Testis (tissue), 5 donors: ENCODE measurements at places on chromosomes 13 and 19. TPM values are rescaled to one million over a fixed set of nuclear protein-coding genes. Genes with fewer than 3 reads are reported as not detected.

DNA sequence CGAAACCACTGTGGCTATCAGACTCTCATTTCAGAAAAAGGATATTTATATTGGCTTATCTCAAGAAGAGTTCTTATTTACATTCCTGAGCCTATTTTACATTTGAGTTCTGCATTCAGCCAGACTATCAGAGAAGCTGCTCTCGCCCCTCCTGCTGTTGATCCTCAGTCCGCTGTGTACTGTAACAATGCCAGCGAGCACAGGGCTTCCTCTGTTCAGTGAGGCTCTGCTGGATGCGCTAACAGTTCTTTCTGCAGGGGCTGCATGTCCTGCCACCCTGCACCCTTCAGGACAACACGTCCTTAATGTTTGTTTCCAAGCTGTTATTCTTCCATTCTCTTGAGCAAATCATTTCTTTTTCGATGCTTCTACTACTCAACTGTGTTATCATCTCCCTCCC, 463.7 kb upstream of the SGCG start:
- no peak overlapping the region for H3K4me3 ChIP-seq
- H3K36me3 ChIP-seq = no peaks in the 10 kb centered on the region
- no peak overlapping the region for H3K27ac ChIP-seq

The NCR1 gene
- polyA plus RNA-seq = 0.44 TPM

DNA sequence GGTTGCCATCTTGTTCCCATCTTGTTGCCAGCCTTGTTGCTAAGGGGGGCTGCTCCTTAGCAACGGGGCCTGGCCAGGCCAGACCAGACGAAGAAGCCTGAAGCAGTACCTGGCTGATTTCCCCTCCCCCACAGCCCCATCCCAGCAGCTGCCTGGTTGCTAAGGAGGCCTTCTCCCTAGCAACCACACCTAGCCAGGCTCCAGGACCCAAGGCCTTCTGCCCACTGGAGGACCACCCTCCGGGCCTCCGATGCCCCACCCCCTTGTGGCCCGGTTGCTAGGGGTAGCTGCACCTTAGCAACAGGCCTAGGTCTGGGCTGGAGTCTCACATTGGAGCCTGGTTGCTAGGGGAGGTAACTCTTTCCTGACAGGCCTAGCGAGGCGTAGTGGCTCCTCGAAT, 3.9 kb downstream of the PRRG2 start:
- DNase-seq = no peak
- no peaks in the 10 kb centered on the region for H3K4me1 ChIP-seq

The MEF2B gene
- 3.1 TPM for polyA plus RNA-seq

GRCh38 chr19:44876930-44877535, 14.0 kb upstream of the TOMM40 start:
- no peak overlapping the region for H3K4me3 ChIP-seq
- H3K4me1 ChIP-seq = no peaks in the 10 kb centered on the region
- H3K36me3 ChIP-seq = no peaks in the 10 kb centered on the region

GRCh38 chr19:39112338-39112890, 13.2 kb upstream of the PAK4 start:
- no peak overlapping the region for H3K27ac ChIP-seq
- DNase-seq = no peak
- H3K27me3 ChIP-seq = no peaks in the 10 kb centered on the region
- H3K4me1 ChIP-seq = peaks cover 5% of the 10 kb centered on the region

GRCh38 chr19:19405971-19406877, 749 bp downstream of the GATAD2A start:
- H3K4me3 ChIP-seq = peak overlapping the region; percentile 94
- DNase-seq = peak; percentile 54
- peak overlapping the region; percentile 78 for H3K27ac ChIP-seq
- H3K36me3 ChIP-seq = no peaks in the 10 kb centered on the region

The PLPPR3 gene
- 2.7 TPM for polyA plus RNA-seq

The KCTD15 gene
- polyA plus RNA-seq = 26.3 TPM

The PALM3 gene
- polyA plus RNA-seq = 18.4 TPM

DNA sequence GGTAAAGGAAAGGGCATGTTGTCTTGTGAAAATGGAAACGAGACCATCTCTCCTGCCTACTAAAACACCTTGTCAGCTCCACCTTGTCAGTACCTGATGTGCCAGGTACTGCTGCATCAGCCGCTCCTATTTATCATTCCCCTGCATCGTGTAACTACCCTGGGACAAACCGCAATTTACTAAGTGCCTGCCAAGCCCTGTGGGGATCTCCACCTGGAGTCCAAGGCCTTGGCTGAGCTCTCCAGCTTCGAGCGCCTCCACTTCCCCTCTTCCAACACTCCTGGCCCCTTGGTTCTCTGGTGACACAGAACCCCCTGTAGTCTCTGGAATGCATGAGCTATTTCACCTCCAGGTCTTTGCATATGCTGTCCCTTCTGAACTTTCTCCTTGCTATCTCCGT, 25.9 kb upstream of the CCNP start:
- no peaks in the 10 kb centered on the region for H3K36me3 ChIP-seq
- no peak overlapping the region for H3K27ac ChIP-seq
- no peaks in the 10 kb centered on the region for H3K4me1 ChIP-seq
- no peak for DNase-seq
- H3K27me3 ChIP-seq = no peaks in the 10 kb centered on the region

The KLK14 gene
- polyA plus RNA-seq = 1.4 TPM

DNA sequence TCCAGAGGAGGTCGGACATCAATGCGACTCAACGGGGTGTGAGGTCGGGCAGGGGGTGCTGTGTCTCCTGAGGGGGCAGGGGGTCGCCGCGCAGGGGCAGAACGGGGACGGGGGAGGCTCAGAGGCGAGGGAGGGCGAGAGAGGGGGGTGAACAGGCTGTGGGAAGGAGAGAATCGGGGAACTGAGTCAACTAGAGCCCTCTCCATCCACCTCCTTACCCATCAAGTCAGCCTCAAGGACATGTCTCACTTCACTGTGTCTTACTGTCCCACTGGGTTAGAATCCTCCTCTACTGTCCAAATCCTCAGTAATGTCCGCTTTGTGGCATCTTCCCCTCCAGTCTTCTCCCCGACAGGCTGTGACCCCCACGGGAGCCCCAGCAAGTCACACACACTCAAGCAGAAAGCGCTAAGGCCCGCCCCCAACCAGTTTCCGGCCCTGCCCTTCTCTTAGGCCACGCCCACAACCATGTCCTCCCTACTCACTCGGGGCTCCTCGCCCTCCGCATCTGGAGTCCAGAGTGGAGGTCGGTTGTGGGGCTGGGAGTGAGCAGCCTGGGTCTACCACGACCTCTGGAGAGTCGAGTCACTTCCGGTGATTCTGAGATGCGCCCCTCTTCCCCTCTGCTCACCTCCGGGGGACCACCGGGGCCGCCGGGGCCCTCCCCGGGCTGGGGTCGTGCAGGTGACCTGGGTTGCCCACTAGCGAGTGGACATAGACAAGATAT, 9.3 kb downstream of the PLEKHA4 start:
- H3K36me3 ChIP-seq = no peaks in the 10 kb centered on the region
- no peaks in the 10 kb centered on the region for H3K27me3 ChIP-seq
- peak overlapping the region; percentile 24 for H3K4me3 ChIP-seq
- H3K4me1 ChIP-seq = no peaks in the 10 kb centered on the region
- H3K27ac ChIP-seq = no peak overlapping the region

DNA sequence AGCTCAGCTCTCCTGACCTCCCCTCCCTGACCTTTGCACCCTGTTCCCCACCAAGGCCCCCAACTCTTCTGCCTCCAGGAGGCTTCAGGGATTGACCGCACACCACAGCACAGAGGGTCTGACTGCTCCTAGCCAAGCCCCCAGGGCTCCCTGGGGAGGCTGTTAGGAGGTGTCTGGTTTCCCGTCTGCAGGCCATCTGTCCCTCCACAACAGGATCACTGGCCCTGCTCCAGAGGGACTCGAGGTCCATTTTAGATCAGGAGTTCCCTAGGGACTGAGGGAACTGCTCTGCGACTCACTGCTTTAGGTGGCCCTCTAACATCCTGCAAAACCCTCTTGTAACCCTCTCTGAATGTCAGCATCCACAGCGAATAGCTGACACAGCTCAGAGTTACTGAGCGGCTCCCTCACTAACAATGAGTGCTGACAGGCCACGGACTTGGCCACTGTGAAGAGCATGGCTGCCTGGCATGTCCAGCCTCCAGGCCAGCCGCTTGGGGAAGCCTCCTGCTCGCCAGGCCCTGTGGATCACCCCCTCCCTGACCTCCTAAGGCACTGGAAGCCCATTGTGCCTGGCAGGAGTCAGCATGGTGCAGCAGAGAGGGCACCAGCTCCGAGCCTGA, 17.7 kb downstream of the GRIK5 start:
- no peaks in the 10 kb centered on the region for H3K36me3 ChIP-seq
- no peak overlapping the region for H3K4me3 ChIP-seq
- H3K27me3 ChIP-seq = no peaks in the 10 kb centered on the region
- no peak overlapping the region for H3K27ac ChIP-seq
- no peaks in the 10 kb centered on the region for H3K4me1 ChIP-seq
- DNase-seq = no peak

The KCNC3 gene
- polyA plus RNA-seq = 7.7 TPM

The AP1M2 gene
- polyA plus RNA-seq = 23.3 TPM

GRCh38 chr19:15126131-15126910, 19.1 kb downstream of the SYDE1 start:
- H3K4me3 ChIP-seq = peak overlapping the region; percentile 89
- DNase-seq = no peak
- peaks cover 14% of the 10 kb centered on the region for H3K4me1 ChIP-seq
- no peaks in the 10 kb centered on the region for H3K27me3 ChIP-seq
- peak overlapping the region; percentile 96 for H3K27ac ChIP-seq

- H3K27ac ChIP-seq = no peak overlapping the region
- H3K4me3 ChIP-seq = peak overlapping the region; percentile 4
- H3K4me1 ChIP-seq = peaks cover 8% of the 10 kb centered on the region
- no peaks in the 10 kb centered on the region for H3K27me3 ChIP-seq
- no peak for DNase-seq
- no peaks in the 10 kb centered on the region for H3K36me3 ChIP-seq
Observed at GRCh38 chr19:3576696-3577443, 4.1 kb downstream of the HMG20B start.

The ETHE1 gene
- 13.1 TPM for polyA plus RNA-seq

- H3K27ac ChIP-seq = no peak overlapping the region
- H3K27me3 ChIP-seq = no peaks in the 10 kb centered on the region
- DNase-seq = no peak
- no peak overlapping the region for H3K4me3 ChIP-seq
- no peaks in the 10 kb centered on the region for H3K36me3 ChIP-seq
- H3K4me1 ChIP-seq = peaks cover 8% of the 10 kb centered on the region
Observed at GRCh38 chr19:40232479-40232878, 6.0 kb upstream of the CCNP start.

DNA sequence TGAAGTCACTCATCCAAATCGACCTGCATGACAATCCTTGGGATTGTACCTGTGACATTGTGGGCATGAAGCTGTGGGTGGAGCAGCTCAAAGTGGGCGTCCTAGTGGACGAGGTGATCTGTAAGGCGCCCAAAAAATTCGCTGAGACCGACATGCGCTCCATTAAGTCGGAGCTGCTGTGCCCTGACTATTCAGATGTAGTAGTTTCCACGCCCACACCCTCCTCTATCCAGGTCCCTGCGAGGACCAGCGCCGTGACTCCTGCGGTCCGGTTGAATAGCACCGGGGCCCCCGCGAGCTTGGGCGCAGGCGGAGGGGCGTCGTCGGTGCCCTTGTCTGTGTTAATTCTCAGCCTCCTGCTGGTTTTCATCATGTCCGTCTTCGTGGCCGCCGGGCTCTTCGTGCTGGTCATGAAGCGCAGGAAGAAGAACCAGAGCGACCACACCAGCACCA, 5.9 kb downstream of the SLITRK5 start:
- no peaks in the 10 kb centered on the region for H3K27me3 ChIP-seq
- H3K4me1 ChIP-seq = peaks cover 5% of the 10 kb centered on the region
- no peak overlapping the region for H3K27ac ChIP-seq
- no peak for DNase-seq
- no peaks in the 10 kb centered on the region for H3K36me3 ChIP-seq
- no peak overlapping the region for H3K4me3 ChIP-seq

DNA sequence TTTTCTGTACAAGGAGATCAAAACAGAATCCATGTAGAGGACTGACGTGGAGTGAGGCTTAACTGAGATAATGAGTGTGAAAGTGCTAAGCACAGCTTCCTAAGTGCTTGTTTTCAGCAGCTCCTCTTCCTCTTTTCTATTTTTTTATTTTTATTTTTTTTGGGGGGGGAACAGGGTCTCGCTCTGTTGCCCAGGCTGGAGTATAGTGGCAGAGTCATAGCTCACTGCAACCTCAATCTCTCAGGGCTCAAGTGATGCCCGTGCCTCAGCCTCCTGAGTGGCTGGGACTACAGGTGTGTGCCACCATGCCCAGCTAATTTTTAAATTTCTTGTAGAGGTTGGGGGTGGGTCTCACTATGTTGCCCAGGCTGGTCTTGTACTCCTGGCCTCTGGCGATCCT, 5.6 kb upstream of the FOSB start:
- H3K36me3 ChIP-seq = no peaks in the 10 kb centered on the region
- no peak overlapping the region for H3K27ac ChIP-seq
- DNase-seq = no peak
- H3K27me3 ChIP-seq = no peaks in the 10 kb centered on the region
- H3K4me1 ChIP-seq = no peaks in the 10 kb centered on the region

DNA sequence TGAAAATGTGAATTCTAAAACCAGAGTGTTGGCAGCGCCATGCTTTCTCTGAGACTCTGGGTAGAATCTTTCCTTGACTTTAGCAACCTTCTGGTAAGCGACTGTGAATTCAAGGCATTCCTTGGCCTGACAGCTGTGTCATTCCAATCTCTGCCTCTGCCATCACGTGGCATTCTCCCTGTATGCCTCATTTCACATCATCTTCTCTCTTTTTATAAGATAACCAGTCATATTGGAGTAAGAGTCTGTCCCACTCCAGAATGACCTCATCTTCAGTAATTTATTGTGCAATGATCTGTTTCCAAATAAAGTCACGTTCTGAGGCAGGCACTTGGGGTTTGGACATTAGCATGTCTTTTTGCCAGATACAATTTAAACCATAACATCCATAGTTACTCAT, 103.4 kb upstream of the POSTN start:
- no peak overlapping the region for H3K4me3 ChIP-seq
- H3K27me3 ChIP-seq = no peaks in the 10 kb centered on the region
- H3K36me3 ChIP-seq = no peaks in the 10 kb centered on the region
- H3K4me1 ChIP-seq = no peaks in the 10 kb centered on the region
- DNase-seq = no peak
- H3K27ac ChIP-seq = no peak overlapping the region

DNA sequence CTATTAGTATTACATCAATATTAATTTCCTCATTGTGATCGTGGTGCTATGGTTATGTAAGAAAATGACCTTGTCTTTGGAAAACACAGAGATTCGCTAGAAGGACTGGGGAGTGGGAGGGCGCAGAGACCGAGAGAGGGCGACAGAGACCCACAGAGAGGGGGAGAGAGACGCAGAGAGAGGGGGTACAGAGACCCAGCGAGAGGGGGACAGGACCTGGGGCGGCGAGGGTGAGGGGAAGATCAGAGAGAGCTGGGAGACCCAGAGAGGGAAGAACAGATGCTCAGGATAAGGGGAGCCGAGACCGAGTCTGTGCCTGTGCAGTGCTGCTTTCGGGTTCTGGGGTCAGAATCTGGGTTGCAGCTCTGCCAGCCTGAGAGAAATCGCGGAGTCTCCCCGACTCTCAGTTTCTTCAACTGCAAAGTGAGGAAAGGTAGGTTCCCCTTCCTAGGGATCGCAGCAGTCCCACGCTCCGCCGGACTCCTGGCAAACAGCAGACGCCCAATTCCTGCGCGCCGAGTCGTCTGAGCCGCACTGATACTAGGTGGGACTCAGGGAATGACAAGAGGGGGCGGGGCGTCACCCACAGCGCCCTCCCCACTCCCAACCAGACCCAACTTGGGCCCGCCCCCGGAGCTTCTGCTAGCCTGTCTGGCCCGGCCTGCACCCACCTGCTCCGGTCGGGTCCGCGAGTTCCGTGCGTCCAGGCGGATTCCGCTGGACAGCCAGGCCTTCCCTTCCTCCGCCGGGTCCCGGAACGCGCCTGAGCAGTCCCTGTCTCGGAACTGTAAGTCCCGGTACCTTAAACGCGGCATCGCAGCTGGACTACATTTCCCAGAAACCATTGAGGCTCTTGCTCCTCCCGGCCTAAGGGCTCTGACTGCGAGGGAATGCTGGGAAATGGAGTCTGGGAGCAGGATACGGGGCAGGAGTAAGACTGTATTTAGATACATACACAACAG, 15.3 kb downstream of the IZUMO2 start:
- H3K27ac ChIP-seq = peak overlapping the region; percentile 37
- no peaks in the 10 kb centered on the region for H3K27me3 ChIP-seq
- DNase-seq = peak; percentile 96
